ENCODE measurements at places on chromosomes 2 and 18.

DNA sequence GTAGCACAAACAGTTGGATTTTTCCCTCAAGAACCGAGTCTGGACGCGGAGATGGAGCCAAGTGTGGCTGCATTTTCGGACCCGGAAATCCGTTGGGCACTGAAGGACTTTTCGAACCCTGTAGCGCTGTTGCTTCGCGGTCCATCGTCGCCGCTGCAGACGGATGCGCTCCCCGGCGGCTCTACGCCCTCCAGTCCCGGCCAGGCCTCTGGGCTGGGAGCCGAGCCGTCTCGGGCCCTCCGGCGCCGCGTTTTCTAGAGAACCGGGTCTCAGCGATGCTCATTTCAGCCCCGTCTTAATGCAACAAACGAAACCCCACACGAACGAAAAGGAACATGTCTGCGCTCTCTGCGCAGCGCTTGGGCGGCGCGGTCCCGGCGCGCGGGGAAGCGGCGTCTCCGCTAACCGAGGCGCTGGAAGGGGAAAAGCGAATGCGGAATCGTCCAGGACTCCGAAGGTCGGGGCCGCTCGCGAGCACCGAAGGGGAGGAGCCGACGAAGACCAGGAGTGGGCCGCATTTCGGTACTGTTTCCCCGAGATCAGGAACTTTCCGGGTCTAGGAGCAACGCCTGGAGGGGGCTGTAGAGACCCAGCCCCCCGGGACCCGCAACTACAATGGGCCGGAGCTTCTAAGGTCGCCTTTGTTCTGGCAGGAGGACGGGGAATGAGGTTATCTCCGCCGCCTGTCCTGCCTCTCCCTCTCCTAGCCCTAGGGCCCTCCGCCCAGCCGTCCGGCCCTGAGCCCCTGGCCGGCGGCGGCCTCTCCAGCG is 3.2 kb downstream of the EMX1 start:
- DNase-seq, result no peak

- no peak for DNase-seq
Measured at GRCh38 chr2:100924520-100925451, 77.3 kb upstream of the RPL31 start.

GRCh38 chr2:64978514-64979268 is 10.5 kb upstream of the SLC1A4 start:
- DNase-seq, result no peak

DNA sequence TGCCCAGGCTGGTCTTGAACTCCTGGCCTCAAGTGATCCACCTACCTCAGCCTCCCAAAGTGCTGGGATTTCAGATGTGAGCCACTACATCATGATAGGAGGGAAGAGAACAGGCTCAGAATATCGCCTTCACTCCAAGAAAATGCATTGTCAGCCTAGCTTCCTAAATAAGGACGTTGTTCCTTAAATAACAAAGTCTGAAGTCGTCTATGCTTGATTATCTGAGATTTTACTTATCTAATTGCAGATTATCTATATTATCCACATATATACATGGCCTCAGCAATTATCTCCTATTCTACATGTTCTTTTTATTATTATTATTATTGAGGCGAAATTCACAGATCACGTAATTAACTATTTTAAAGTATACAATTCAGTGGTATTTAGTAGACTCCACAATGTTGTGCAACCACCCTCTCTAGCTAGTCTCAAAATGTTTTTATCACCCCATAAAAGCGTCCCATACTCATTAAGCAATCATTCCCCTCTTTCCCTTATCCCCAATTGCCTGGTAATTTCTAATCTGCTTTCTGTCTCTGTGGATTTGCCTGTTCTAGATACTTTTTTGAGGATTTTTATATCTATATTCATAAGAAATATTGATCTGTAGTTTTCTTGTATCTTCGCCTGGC is 95.1 kb upstream of the RFX8 start:
- DNase-seq, result no peak

- no peak for DNase-seq
Measured at GRCh38 chr2:240464514-240465241, 29.2 kb downstream of the GPC1 start.

GRCh38 chr2:133685636-133686215 is 117.5 kb upstream of the NCKAP5 start:
- DNase-seq, result no peak

GRCh38 chr2:42859006-42859552 is 66.7 kb upstream of the HAAO start:
- DNase-seq, result peak; percentile 63

DNA sequence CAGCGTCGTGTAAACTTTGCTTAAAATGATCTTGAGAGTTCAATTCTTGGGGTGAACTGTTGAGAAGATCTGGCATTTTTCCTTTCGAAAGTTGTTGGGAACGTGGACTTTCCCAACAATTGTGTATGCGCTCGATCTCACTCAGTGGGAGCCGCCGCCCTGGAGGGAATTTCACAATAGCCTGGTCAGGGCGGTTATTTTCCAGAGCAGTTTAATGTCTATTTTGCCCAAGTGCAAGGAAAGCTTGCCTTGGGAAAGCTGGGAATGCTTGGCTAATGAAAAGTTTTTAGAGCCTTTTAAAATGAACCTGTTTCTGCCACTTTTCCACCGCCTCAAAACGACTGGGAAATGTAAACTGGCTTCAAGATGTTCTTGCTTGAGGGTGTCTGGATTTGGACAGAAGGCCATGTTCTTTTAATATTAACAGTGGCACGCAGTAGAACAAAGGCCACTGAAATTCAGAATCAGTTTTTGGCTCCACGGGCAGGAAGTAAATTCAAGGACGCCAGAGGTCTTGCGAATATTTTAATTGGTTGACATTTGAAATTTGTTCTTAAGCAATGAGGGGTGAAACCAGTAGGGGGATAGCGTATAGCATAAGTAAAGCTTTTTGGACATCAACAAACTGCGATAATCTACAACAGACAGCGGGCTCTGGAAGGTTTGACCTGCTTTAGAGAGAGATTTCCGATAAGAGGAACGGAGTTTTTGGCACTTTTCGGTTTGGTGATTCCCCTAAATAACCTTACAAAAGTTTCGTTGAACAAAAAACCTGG is 1.2 kb downstream of the CFLAR start:
- DNase-seq, result peak; percentile 52
